Omental fat pad (tissue), 4 donors: ENCODE measurements at places on chromosomes 4 and X. TPM values are rescaled to one million over a fixed set of nuclear protein-coding genes. Genes with fewer than 3 reads are reported as not detected.

DNA sequence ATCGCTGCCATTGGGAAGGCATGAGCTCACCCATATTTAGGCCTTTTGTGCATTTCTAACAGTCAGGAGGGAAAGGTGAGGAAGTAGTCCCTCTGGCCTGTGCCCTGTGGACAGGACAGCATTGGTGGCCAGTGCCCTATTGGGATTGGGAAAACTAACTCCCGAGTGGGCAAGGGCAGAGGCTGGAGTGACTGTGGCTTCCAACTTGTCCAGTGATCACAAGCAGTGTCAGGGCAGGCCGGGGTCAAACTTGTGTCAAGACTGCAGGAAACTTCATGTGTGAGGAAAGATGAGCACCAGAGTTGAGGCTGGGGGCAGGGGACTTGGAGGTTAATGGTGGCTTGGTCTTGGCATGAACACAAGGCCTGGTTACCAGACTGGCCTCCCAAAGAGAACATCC is 286.2 kb upstream of the FAM47C start:
- DNase-seq = no peak

- DNase-seq = no peak
Measured at GRCh38 chr4:1030031-1030430, 18.6 kb downstream of the FGFRL1 start.

GRCh38 chr4:119835613-119835910 is 207.0 kb upstream of the PDE5A start:
- no peak for DNase-seq

Gene BANK1
- total RNA-seq = 3.2 TPM

GRCh38 chrX:107829878-107830277 is 4.2 kb downstream of the MID2 start:
- no peak for DNase-seq

DNA sequence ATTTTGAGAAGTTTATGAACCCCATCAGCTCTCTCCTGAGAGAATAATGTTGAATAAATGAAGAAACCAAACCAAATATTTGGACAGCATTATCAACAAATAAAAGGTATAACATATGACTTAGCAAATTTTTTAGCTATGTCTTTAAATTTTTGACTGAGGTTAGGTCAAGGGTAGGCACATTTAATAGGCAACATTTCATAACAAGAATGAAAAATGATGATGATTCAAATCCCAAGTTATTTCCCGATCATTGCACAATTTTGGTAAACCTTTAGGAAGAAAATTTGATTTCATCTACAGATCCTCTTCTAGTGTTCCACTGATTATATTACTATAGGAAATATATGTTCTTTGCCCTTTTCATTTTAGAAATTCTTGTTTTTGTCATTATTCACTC is 123.7 kb upstream of the TLR3 start:
- DNase-seq = no peak

- DNase-seq = no peak
Measured at GRCh38 chrX:24241822-24242648, 71.8 kb downstream of the SUPT20HL2 start.

GRCh38 chr4:60652933-60653332 is 547.2 kb upstream of the ADGRL3 start:
- DNase-seq = no peak
